Stimulated activated CD4-positive, alpha-beta T cell treated with anti-CD3 and anti-CD28 coated beads, Interleukin-12 subunit alpha, Interleukin-12 subunit beta, amount 100 ng/mL, for 4 hours (primary cell): ENCODE measurements at places on chromosomes 6 and 20.
A peak's percentile ranks its signal among the peaks of the same experiment; 100 is the strongest.

GRCh38 chr6:45420083-45420908 is 42.6 kb upstream of the SUPT3H start:
- peak; percentile 39 for DNase-seq

DNA sequence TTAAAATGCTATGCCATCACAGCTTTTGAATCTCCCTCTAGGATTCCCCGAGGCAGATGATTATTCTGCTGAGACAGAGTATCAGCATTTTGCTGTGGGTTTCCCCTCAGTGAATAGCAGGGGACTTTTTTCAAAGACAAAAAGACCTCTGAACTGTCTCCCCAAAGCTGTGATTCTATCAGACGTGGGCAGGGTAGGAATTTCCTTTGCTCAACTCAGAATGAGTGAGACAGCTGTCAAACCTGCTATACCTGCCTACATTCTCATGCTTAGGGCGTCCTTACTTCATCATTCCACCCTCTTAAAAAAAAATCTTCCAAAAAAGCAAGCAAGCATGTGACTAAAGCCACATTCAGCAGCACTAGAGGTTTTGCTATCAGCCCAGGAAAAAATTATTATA is 147.6 kb upstream of the FAM83B start:
- no peak for DNase-seq

DNA sequence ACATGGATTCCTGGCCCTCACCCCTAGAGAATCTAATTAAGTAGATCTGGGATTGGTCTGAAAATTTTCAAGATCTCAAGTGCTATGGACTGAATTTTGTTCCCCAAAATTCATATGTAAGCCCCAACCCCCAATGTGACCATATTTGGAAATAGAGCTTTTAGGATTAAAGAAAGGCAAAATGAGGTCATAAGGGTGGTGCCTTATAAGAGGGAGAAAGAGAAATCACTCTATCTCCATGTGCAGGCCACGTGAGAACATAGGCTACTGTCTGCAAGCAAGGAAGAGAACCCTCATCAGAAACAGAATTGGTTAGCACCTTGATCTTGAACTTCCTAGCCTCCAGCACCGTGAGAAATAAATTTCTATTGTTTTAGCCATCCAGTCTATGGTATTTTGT is 8.5 kb upstream of the DSE start:
- no peak for DNase-seq

DNA sequence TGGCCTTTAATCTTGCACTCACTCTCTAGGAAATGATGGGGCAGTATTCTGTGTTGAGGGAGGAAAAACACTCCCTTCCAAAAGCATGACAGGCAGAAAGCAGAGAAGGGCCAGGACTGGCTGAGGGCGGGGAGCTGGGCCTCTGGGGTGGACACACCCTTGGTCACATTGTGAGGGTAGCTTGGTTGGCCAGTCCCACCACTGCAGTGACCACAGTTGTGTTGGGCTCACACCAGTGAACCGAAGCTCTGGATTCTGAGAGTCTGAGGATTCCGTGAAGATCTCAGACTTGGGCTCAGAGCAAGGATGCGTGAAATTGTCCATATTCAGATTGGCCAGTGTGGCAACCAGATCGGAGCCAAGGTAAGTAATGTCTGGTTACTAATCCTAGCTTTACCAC is at the start of gene TUBB1:
Gene TUBB1 (plus strand): TSS at position 213 of the 400 bp plus-strand sequence. CDS start 94 bp downstream, at position 307.
- no peak for DNase-seq

- no peak for DNase-seq
Measured at GRCh38 chr6:70675822-70676221, 8.1 kb downstream of the SMAP1 start.
